ENCODE measurements at places on chromosomes 3 and 15.

DNA sequence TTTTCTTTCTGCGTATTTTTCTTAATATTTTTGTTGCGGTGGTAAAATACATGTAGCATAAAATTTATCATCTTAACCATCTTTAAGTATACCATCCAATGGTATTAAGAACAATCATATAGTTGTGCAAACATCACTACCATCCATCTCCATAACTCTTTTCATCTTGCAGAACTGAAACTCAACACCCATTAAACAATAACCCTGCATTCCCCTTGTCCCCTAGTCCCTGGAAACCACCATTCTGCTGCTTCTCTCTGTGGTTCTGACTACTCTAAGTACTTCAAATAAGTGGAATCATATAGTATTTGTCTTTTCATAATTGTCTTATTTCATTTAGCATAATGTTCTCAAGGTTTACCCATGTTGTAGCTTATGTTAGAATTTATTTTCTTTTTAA is 67.3 kb upstream of the EOMES start:
- DNase-seq, result no peak

- no peak for DNase-seq
Observed at GRCh38 chr3:188067932-188068331, 86.0 kb upstream of the LPP start.

DNA sequence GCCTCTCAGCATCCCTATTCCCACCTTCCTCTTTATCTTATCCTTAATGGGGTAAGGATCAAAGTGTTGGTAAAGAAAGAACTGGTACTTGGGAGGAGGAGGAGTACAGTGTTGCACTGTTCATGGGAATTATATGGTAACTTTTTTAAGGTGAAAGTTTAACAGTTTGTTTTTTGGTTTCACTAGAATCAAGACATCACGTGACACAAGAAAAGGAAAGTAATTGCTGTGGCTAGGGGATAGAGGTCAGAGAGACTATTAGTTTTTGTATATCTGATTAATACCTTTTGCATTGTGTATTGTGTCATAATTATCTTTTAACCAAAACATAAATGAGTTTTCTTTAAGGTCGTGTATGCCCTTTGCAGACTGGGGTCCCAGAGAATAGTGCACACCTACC is 23.5 kb upstream of the SLC24A5 start:
- no peak for DNase-seq

- no peak for DNase-seq
Observed at GRCh38 chr3:117962750-117963149, 1071.9 kb downstream of the IGSF11 start.

DNA sequence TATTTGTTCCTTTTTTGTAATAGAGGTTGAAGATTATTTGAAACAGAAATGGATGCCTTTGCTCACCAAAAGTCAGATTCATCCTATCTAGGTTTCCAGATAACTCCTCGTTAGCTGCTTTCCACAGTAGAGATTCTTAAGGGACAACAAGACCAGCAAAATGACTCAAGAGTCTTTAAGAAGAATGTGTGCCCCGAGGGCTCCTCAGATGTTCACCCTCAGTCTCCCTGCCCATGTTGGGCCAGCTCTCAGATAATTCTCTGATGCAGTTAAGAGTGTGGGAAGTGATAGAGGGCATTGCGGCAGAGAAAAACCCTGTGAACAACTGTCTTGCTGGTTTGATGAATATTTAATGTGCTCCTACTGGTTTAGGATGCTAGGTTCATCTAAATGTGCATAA is 251.1 kb downstream of the PTPRG start:
- no peak for DNase-seq

DNA sequence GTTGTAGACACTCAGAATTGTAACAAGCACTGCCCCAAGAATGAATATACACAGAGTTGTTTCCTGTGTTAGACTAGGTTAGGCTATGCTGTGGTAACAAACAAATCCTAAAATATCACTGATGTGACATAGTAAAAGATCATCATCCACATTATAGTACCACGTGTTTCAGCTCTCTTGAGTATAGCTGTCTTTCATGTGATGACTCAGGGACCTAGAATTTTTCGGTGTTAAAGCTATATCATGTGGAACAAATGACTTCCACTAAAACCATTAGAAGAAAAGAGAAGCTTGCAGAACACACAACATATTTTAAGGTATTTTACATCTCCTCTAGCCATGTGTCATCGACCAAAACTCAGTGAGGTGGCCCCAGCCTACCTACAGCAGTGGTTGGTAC is 307.9 kb upstream of the RBMS3 start:
- no peak for DNase-seq

DNA sequence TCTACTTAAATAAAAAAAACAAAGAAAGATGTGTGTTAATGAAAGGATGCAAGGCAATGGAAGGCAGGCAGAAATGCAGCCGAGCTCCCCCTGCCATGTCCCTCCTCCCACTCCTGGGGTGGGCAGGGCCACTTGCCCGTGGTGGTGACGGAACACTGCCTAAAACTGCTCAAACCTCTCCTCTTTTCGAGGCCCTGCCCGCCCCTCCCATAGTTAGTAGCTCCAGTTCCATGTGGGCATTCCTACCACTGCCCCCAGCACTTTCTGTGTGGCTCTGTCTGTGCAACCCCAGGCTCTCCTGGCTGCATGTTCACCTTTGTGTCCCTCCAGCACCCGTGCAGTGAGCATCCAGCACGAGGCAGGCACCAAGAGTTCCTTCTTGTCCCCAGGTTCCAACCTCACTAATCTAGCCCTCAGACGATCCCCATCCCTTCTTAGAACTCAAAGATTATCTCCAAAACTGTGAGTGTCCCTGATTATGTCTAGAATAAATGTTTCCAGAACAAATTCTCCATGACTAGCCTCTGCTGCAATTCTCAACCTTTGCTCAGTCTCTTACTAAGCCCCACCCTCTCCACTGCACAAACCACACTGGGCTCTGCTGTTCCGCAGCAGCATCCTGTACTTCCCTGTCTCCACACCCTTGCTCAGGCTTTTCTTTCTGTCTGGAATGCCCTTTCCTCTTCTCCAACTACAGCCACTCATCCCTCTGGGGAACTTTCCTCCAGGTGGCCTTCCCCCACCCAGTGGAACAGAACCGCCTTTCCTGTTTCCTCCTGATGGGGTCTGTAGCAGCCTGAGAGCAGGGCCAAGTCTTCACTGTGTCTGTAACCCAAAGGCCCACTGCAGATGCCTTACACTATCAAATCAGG is 32.6 kb upstream of the SPTBN5 start:
- DNase-seq, result no peak

DNA sequence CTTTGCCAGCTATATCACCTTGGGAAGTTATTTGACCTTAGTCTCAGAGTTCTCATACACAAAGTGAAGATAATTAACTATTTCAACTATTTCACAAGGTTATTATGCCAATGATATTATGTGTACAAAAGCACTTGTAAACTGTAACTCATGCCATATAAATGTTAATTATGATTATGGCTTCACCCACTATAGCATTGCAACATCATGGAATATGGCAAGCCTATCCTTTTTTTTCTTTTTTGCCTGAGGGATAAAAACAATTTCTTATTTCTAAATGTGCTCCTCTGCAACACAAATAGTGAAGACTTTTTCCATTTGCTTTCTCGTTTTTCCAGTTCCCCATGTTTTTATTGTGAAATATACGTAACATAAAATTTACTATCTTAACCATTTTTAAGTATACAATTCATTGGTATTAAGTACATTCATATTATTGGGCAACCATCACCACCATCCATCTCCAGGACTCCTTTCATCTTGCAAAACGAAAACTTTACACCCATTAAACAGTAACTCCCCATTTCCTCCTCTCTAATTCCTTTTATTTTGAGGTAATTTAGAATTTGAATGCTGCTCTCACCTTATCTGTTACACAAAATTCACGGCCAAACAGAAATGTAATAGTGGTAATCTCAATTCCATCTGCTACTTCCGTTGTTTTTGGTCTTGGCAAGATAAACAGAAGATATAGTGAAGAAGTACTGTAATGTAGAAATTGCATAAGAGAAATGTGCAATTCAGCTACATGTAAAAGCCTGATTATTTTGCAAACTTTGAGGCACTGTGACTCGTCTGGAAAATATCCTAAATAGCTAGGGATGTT is 46.3 kb downstream of the NANOGP8 start:
- no peak for DNase-seq

DNA sequence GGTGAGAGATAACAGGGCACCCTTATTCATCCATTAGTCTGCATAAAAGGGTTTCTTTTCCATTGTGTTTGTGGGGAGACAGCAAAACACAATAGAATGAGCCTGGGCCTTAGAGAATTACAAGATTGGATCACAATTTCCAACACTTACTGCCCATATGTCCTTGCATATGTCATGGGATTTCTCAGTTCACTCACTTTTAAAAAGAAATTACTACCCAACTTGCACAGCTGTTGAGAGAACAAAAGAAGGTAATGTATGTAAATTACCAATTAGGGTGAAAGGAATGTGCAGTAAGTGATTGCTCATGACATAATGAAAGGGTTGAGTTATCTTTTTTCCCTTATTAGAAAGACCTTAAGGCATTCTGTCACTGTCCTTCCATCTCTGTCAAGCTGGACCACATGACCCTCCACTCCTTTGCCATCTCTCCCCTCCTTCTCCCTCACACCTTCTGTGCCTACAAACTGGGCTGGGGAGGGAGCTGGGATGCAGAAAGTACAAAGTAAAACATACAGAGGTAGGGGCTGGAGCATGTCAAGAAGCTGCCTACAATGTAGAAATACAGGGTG is 244.2 kb downstream of the ZMAT3 start:
- no peak for DNase-seq

GRCh38 chr3:188776447-188776846 is 395.3 kb upstream of the TPRG1 start:
- DNase-seq, result no peak

GRCh38 chr15:100340721-100341238 is 995 bp downstream of the ADAMTS17 start:
- DNase-seq, result no peak

DNA sequence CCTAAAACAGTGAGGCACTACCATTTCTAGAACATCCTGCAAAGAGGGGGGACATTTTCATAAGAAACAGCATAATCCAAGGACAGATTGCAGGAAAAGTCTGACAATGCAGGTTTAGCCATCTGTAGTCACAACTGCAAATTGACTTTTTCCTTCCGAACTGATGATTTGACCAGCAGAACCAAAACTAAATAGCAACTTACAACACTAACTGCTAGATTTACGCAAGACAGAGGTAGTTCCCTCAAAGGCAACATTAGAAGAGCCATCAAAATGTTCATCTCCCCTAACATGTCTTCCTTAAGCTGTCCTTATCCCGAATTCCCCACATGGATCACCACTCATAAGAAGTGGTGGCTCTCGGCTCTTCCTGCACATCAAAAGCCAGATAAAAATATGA is 129.6 kb downstream of the GADL1 start:
- DNase-seq, result no peak

DNA sequence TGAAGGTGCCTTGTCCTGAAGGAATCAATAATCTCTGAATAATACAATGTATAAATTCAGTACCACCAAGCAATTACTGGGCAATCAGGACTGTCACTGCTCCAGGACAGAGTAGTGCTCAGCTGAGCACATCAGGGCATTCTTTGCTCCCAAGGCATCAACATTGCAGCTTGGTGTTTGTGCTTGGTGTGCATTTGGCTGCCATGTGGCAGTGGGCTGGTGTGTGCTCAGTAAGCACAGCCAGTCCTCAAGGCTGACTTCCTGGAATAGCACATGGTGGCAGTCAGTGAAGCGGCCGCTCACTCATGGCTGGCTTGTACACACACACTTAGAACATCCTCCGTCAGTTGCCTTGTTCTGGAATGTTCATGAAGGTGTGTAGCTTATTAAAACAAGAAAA is 217.0 kb downstream of the EPHB1 start:
- DNase-seq, result no peak

GRCh38 chr3:119741657-119742590 is 39.1 kb downstream of the CFAP91 start:
- no peak for DNase-seq

GRCh38 chr3:192642651-192643050 is 84.7 kb downstream of the FGF12 start:
- no peak for DNase-seq

- no peak for DNase-seq
Observed at GRCh38 chr3:15097891-15098290, 1.1 kb downstream of the RBSN start.

DNA sequence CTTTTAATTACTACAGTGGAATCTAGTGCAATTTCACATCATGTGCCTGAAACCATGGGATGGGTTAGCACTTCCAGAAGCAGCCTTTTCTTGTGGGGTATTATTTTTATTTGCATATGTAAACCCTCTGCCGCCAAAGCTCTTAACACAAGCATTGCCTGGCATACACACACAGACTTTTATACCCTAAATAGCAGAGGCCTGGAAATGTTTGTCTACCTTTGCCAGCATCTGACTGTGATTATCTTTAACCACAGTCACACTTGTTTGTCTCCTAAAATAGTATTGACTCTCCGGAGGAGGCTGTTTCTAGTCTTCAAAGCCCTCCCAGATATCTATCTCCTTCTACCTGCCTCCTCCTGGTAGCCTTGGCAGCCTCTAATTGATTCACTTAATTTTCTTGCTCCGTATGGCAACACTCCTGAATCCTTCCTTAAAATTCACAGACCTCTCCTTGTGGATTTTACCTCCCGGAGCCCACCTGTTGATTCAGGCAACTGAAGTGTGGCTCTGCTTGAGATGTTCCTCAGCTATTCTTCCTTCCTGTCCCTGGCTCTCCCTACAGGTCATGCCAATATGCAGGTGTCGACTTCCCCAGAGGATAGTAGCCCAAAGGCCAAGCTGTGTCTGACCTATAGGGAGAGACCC is 127.1 kb upstream of the UMPS start:
- DNase-seq, result no peak

- DNase-seq, result no peak
Observed at GRCh38 chr3:105767776-105768175, 101.0 kb downstream of the CBLB start.

Data from T-helper 1 cell (primary cell).